ENCODE measurements at places on chromosomes 2 and 18.

- no peak for DNase-seq
These were observed 35.4 kb downstream of the SULT1C4 start for GRCh38 chr2:108412995-108413710.

- DNase-seq, result peak; percentile 55
These were observed at the start of gene CCDC178 for GRCh38 chr18:33440060-33441043. Gene CCDC178 (minus strand): TSS chr18:33440721. CDS start chr18:33412088, 28,633 bp downstream.

- DNase-seq, result no peak
These were observed 90.1 kb upstream of the NEDD4L start for GRCh38 chr18:57953883-57954282.

DNA sequence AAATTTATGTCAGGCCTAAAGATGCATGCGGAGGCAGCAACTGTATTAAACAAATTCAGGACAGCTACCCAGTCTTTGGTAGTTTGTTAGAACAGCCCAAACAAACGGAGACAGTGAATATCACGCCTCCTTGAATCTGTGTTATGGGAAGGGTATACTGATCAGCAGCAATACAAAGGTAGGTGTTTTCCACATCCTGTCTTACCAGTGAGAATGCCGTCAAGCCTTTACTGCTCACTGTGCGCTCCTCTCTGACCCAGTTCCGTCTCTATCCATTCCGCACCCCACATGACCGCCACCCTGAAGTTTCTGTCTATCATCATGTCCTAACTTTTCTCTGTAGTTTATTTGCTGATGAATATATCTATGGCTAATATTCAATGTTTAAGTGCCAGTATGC, 473.3 kb downstream of the LPIN1 start:
- no peak for DNase-seq

- DNase-seq, result no peak
These were observed 93.7 kb downstream of the AOX1 start for GRCh38 chr2:200679535-200679934.

DNA sequence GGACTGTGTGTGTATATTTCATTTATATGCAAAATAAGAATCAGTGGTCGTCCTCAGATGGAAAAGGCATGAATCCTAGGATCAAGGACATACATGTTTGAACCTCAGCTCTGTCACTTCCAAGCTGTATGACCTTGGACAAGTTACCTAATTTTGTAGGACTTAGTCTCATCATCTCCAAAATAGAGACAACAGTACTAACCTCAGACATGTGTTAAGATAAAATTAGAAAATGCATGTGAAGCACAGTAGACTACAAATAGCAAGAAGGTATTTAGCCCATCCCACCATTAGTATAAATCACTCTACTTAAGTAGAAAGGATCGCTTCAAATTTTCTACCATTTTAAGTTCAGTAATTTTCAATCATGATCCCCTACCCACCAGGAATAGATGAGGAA, 309.8 kb downstream of the ZEB2 start:
- no peak for DNase-seq

DNA sequence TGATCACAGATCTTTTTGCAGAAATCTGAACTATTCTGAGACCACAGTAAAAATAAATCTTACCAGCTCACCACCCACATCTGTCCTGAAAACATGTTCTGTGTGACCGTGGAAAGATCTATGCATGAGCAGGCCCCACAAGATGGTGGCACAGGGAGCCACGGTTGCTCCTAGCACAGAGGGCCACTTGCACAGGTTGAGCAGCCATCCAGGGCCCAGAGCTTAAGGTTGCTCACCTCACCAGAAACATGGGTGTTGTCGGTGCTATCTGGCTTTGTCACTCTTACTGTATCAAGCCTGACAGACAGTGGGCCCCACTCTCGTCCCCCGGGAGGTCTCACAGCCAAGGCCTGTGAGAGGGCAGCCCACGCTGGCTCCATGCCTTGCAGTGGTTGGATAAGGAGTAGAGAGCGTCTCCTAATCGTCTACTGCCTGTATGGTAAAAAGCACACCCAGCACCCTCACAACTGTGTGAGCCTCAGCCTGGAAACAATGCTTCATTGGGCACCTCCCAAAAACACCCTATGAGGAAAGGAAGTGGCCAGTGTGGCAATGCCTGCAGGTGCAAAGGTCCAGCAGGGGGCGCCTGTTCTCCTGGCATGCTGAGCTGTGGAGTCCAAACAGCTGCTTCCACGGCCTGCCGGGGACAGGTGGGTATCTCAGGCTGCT, 19.6 kb downstream of the TUBB6 start:
- DNase-seq, result peak; percentile 56
